ENCODE measurements at places on chromosomes 3 and 15. TPM values are rescaled to one million over a fixed set of nuclear protein-coding genes. Genes with fewer than 3 reads are reported as not detected.

DNA sequence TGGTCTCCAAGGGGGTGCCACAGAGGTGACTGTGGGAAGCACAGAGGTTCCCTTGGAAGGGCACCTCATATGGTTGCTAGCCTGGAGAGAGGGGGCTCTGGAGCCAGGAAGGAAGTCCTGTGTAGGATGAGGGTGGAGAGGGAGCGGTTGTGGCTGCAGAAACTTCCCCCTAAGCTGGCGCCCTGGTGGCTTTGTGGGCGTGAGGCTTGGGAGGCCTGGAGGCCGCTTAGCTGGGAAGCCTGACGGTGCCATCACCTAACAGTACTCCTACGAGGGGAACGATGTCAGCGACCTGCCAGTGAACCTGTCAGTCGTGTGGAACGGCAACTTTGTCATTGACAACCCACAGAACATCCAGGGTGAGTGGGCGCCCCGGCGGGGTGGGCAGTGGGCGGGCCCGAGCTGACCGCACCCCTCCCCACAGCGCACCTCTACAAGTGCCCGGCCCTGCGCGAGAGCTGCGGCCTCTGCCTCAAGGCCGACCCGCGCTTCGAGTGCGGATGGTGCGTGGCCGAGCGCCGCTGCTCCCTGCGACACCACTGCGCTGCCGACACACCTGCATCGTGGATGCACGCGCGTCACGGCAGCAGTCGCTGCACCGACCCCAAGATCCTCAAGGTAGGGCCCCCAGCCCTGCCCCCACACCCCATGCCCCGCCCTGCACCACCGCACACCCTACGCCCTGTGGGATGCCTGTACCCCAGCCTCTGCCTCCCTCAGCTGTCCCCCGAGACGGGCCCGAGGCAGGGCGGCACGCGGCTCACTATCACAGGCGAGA lies 31.0 kb downstream of the PLXNA1 start:
- no peak overlapping the region for H3K4me3 ChIP-seq
- peak overlapping the region; percentile 19 for H3K27ac ChIP-seq
- H3K36me3 ChIP-seq: peaks cover 5% of the 10 kb centered on the region
- no peaks in the 10 kb centered on the region for H3K27me3 ChIP-seq
- no peak for DNase-seq

The IDH2 gene
- 58.7 TPM for total RNA-seq

DNA sequence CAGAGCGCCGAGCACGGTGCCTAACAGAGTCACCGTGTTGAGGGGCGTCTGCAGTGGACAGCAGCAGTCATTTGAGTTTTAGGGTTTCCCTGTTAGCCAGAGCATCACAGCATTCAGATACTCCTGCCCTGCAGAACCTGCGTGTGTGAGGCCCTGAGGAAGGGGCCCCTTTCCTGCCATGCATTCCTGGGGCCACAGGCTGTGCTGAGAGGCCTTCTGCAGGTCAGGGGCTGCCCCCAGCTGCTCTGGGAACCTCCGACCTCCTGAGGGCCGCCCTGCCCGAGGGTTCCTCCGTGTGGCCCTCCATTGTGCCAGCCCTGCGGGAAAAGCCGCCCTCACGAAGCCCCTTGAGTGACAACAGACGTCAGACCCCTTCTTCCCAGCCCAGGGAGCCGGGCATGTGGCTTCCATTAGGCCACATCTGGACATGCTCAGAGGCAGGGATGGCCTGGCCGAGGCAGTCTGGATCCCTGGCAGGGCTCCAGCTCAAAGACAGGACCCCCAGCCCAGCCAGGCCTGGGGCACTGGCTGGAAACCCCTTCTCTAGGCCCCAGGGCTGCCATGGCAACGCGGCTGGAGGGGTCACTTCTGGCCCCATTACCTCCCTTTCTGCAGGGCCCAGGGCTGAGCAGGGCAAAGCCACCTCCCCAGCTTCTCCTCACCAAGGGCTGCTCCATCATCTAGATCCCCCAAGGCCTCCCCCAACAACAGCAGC lies 25.3 kb downstream of the FBLN2 start:
- no peaks in the 10 kb centered on the region for H3K36me3 ChIP-seq
- DNase-seq: no peak
- no peak overlapping the region for H3K4me3 ChIP-seq
- H3K4me1 ChIP-seq: no peaks in the 10 kb centered on the region
- peak overlapping the region; percentile 67 for H3K27ac ChIP-seq

The KCNAB1 gene
- 3.9 TPM for total RNA-seq

DNA sequence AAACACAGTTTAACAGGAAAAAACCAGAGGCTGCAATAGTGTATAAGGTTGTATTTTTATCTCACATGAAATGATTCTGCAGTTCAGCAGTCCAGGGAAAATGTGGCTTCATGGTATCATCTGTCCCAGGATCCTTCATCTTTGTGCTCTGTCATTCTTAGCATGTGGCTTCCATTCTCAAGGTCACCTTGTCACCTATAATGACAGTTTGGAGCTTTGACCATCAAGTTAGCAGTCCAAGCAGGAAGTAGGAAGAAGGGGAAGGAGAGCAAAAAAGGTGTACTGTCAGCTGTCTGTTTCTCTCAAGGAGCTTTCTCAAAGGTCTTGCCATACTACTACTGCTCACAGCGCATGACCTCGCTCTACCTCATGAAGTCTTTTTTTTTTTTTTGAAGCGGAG lies 58.6 kb upstream of the CRTC3 start:
- no peaks in the 10 kb centered on the region for H3K4me1 ChIP-seq
- H3K36me3 ChIP-seq: peaks cover 4% of the 10 kb centered on the region
- H3K27ac ChIP-seq: no peak overlapping the region

The GPR15 gene
- not detected for total RNA-seq

Measured in breast epithelium (tissue), 4 donors.